ENCODE measurements at places on chromosomes 1 and 21.
A peak's percentile ranks its signal among the peaks of the same experiment; 100 is the strongest.

- DNase-seq = no peak
Measured at GRCh38 chr1:165174491-165174890, 182.0 kb downstream of the LMX1A start.

DNA sequence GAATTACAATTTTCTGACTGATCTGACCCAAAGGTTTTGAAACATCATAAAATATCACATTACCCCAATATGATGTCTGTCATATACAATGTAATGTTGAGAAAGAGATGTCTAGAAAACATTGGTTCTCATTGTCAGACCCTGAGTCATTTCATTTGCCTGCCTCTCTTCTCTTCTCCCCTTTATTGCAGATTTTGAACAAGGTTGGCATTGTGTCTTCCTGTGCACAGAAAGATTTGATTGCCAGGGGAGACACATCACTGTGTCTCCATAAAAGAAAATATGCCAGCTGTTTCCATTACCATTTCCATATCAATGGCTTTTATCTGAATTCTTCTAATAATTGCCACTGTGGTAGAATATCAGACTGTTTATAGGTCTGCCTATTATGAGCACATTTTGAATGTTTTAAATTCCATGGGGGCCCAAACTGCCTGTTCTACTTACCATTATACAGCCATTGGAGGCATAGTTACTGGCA, 65.6 kb downstream of the IFI44 start:
- no peak for DNase-seq

GRCh38 chr1:111743679-111744101, 4.5 kb upstream of the INKA2 start:
- no peak for DNase-seq

GRCh38 chr1:93033785-93034184, 45.3 kb upstream of the MTF2 start:
- no peak for DNase-seq

DNA sequence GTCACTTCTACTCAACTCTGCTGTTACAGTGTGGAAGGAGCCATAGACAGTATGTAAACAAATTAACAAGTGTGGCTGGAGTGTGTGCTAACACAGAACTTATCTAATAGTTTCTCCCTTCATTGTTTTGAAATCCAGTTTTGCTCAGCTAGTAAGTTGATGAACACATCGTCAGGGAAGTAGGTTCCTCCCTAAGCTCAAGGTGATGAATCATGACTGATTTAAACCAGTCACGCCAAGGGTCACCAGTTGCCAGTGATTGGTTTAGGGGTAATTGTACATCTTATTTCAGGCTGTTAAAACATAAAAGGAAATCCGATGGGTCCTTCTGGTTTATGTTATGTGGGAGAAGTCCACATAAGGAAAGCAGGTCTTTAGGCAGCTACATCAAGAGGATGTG, 97.0 kb upstream of the CHODL start:
- DNase-seq = no peak

DNA sequence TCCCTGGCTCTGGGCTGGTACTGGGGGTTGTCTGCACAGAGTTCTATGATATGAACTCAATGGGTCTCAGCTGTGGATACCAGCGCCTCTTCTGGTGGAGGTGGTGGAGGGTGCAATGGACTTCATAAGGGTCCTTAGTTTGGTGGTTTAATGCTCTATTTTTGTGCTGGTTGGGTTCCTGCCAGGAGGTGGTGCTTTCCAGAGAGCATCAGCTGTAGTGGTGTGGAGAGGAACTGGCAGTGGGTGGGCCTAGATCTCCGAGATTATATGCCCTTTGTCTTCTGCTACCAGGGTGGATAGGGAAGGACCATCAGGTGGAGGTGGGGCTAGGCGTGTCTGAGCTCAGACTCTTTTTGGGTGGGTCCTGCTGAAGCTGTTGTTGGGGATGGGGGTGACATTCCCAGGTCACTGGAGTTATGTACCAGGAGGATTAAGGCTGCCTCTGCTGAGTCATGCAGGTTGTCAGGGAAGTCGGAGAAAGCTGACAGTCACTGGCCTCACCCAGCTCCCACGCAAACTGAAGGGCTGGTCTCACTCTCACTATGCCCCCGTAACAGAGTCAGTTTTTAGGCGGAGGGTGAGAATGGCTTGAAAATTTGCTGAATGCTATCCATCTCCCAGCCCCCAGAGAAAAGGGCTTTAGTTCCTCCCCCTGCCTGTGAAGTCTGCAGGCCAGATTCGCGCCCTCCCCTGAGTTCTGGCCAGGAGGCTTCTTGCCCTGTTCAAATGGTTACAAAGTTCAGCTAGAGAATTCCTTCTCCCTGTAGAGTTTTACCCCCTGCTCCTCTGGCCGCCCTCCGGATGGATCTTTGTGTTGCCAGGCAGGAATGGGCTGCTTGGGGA, 902.9 kb downstream of the LTN1 start:
- DNase-seq = no peak

GRCh38 chr1:20821466-20821865, 34.4 kb upstream of the HP1BP3 start:
- no peak for DNase-seq

DNA sequence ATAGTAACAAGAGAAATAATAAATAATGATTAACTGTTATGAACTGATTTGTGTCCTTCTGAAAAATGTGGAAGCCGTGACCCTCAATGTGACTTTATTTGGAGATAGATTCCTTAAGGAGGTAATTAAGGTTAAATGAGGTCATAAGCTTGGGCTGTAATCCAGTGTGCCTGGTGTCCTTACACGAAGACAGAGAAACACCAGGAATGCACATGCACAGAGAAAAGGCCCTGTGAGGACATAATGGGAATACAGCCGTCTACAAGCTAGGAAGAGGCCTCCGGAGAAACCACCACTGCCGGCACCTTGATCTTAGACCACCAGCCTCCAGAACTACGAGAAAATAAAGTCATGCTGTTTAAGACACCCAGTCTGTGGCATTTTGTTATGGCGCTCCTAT, 215.9 kb downstream of the NEGR1 start:
- DNase-seq = no peak

GRCh38 chr1:71755441-71755840, 526.9 kb downstream of the NEGR1 start:
- DNase-seq = no peak

GRCh38 chr1:236507022-236507700, 16.6 kb upstream of the LGALS8 start:
- DNase-seq = no peak

GRCh38 chr1:108862017-108862610, 5.2 kb upstream of the AKNAD1 start:
- no peak for DNase-seq

DNA sequence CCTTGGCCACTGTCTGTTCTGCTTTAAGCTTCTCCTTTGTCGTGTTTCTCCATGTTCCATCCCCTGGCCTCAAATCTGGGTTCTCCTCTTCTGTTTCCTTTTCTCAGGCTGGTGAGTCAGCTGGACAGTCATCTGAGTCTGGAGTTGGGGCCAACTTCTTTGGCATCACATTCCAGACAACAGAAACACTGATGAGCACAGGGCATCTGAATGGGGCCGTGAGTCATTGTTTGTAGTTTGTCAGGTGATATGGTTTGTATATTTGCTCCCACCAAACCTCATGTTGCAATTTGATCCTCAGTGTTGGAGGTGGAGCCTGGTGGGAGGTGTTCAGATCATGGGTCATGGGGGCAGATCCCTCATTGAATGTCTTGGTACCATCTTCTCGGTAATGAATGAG, 14.3 kb upstream of the OLIG2 start:
- DNase-seq = no peak

GRCh38 chr21:41924368-41924754, 29.5 kb downstream of the C2CD2 start:
- DNase-seq = no peak

GRCh38 chr1:92743221-92743620, 41.7 kb downstream of the EVI5 start:
- DNase-seq = no peak

DNA sequence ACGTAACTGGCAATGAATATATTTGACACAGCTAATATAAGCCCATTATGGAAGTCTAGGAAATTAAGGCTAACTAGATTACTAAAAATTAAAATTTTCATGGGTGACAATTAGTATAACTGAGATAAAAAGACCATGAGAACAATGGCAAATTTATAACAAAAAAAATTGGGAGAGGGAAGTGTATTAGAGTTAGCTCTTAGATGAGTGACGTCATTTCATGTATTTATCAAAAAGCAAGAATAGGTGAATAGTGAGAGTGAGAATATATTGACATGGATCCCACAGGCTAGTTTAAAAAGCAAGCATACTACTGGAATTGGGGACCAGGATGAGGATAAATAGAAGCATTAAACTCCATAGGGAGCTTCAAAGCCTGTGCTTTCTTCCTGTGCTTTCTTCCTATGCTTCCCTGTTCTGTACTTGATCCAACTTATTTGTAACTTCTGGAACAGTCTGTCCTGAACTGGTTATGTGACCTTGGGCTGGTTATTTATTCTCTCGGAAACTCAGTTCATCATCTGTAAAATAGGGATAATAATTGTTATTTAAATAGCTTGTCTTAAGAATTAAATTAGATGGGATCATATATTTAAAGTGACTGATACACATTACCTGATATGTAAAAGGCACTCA, 9.1 kb downstream of the BCL9 start:
- no peak for DNase-seq

DNA sequence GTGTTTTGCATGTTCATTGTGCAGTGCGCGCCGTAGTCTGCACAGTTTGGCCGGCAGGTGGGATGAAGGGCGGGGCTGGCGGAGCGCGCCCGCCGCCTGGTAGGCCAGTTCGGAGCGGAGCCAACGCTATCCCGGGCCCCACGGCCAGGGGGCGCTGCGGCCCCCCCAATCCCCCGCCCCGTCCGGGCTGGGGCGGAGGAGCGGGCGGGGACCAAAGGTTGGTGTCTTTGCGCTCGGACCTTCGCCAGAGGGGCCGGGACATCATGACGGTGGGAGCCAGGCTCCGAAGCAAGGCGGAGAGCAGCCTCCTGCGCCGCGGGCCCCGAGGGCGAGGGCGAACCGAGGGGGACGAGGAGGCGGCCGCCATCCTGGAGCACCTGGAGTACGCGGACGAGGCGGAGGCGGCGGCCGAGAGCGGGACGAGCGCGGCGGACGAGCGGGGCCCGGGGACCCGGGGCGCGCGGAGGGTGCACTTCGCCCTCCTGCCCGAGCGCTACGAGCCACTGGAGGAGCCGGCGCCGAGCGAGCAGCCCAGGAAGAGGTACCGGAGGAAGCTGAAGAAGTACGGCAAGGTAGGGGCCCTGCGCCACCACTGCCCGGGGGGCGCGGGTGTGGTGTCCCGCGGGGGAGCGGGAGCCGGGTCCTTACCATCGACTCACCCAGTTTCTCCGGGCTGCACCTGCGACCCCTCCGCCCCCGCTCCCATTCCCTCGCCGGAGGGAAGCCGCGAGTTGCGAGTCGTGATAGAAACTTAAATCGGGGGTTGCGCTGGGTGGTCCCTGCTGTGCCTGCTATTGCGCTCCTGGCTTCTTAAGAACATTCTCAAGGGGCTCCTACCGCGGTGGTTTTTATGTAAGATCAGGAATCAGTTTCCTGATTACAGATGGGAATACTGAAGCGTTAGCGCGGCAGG, at the start of gene C1orf115:
Gene C1orf115, plus strand, starts transcription at position 224 of the 913 bp plus-strand sequence. Its CDS starts 40 bp downstream, at position 264.
- DNase-seq = peak; percentile 74

- DNase-seq = no peak
Measured at GRCh38 chr1:193937308-193937707, 750.9 kb upstream of the B3GALT2 start.

- no peak for DNase-seq
Measured at GRCh38 chr1:115842948-115843347, 2.0 kb upstream of the NHLH2 start.

GRCh38 chr1:157153746-157154145, 15.6 kb upstream of the ETV3 start:
- no peak for DNase-seq

DNA sequence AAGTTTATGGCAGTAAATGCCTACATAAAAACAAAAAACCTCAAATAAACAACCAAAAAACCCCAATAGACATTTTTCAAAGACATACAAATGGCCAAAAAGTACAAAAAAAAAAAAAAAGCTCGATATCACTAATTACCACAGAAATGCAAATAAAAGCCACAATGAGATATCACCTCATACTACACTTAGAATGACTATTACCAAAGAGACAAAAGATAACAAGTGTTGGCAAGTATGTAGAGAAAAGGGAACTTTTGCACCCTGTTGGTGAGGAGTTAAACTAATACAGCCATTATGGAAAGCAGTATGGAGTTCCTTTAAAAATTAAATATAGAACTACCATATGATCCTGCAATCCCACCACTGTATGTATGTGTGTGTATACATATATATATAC, 21.1 kb downstream of the SLC25A24 start:
- DNase-seq = no peak

DNA sequence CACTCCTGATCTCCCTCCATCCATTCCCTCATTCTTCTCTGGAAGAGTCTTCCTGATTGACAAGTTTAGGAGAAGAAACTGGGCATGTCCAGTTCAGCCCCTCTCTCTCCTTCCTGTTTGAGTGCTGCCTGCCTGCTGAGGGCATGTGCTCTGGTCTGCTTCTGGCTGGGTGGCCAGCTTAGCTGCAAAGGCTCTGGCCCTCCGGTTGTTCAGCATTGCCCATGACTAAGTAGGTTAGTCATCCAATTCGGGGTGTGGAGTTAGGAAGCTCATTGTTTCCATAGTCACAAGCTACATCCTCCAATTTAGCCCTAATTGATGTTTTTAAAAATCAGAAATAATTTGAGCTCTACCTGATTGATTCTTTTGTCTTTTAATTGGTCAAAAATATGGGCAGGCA, 25.6 kb upstream of the PLA2G2E start:
- no peak for DNase-seq

DNA sequence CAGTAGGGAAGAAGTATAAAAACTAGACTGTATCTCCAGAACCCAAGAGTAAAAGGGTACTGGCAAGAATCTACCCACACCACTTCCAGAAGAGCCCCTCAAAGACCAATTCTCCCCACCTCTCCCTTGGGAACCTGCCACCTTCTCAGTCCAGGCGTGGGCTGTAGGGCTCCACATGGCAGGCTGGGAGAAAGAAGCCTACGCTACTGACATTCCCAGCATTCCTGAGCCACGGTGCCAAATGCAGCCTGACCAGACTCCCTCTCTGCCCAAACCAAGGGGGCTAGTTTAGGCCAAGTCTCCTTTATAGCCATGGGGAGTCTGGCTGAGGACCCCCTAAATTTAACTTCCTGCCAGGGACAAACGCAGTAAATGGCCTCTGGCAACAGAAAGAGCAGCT, 2.0 kb downstream of the UBE2Q1 start:
- DNase-seq = no peak

DNA sequence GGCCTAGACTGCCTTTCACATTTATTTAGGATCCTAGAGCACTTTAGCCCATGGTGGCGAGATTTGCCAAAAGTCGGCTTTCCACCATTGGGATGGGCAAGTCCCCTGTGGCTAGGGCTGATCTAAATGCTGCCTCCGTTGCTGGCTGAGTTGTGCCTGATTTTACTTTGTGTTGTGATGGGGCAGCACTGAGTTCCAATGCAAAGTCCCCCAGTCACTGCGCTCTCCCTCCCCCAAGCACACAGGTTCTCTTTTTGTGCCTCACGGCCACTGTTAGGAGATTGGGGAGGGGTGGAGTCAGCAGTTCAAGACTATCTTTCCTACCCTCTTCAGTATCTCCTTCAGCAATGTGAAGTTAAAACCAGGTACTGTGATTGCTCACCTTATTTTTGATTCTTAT, 66.7 kb upstream of the COX20 start:
- DNase-seq = no peak
